ENCODE measurements at places on chromosomes 11 and 22.
A peak's percentile ranks its signal among the peaks of the same experiment; 100 is the strongest.

DNA sequence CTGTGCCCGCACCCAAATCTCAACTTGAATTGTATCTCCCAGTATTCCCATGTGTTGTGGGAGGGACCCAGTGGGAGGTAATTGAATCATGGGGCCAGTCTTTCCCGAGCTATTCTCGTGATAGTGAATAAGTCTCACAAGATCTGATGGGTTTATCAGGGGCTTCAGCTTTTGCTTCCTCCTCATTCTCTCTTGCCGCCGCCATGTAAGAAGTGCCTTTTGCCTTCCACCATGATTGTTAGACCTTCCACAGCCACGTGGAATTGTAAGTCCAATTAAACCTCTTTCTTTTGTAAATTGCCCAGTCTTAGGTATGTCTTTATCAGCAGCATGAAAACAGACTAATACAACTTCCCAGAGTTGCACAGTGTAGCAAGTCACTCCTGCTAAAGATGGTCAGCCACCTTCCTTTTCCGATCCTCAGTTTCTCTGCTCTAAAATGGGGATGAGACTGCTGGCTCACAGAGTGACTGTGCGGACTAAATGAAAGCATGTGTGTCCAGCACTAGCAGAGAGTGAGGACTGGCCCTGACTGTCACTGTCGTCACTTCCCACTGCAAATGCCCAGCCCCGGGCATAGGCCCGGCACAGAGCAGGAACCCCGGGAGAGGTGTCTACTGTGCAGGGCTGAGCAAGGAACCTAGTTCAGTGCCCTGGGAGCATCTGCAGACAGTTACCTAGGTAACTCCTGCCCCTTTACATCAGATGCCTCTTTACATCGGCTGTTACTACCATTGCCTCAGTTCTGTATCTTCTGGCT, 9.5 kb downstream of the TSKU start:
- DNase-seq: no peak

DNA sequence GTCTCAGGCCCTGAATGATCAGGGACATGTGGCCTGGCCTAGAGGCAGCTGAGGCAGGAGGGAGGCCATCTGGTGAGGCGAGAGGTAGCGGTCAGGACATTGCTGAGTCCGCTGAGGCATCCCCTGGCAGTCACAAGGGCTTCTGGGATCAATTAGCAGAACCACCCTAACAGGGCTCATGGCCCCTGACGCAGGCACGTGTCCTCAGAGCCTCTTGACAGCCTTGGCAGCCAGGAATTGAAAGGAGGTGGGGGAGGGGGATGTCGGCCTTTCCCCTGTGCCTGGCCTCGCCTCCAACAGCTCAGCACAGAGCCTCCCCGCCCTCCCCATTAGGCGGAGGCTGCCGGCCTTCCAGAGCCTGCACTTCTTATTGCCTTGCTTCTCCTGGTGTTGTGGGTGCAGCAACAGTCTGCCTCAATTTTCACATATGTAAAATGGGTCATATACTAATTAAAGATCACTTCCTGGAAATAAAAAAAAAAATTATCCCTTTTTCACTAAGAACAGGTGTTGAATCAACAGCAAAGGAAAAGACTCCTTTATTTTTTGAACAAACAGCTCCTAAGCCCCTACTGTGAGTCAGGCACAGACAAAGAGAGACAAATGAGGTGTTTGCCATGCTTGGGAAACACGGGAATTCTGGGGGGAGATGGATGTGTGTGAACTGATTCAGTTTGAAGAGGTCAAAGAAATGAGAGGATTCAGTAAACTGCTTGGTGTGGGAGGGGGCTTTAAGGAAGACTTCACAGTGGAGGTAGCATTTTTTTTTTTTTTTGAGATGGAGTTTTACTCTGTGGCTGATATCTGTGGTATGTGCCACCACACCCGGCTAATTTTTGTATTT, 55.3 kb downstream of the NFAM1 start:
- no peak for DNase-seq

DNA sequence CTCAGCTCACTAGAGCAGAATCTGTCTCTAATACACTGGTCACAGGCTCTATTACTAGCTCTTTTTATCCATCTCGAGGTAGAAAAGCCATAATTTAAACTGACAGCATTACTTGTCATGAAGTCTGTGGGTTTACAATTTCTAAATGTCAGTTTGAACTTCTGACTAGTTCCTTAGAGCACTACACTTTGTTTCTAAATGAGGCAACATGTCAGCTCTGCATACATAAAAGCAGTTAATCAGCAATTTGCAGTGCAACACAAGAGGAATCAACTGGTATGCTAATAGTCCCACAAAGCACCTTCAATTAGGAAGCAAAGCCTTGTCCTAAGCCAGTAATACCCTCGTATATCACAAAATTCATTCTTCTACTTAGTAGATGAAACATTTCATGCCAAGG, 321.3 kb downstream of the TTC28 start:
- no peak for DNase-seq

- DNase-seq: no peak
These were observed 4.9 kb downstream of the PTDSS2 start for GRCh38 chr11:454801-455565.

DNA sequence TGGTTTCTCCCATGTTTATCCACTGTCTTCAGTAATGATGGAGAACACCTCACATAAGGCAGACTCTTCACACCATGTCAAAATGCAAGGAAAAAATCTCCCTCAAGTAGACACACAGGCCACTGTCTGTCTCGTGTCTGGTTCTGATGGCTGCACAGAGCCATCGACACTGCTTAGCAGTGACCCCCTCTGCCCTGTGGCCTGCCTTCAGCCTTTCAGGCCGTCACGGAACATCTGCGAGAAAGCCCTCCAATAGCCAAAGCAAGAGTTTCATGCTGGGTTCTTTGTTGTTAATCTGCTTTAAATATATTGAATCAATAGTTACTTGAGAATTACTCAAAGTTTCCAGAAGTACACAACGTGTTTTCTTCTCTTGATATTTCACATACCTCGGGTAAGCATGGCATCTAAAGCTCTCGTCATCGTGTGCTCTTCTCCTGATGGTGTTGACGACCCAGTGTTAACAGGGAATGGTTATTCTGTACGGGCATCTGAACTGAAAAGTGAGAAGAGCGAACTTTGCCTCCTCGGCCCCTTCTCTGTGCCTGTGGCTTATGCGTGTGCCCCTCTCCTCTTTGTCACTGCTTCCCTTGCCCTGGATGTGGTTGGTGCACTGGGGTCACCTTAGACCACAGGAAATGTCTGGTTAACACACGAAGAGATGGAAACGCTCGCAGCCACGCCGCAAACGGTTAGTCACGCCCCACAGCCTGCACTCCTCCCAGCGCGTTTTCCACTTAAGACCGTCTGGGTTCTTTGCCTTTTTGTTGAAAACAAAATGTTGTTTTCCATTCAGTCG, 33.4 kb upstream of the CTTN start:
- peak; percentile 37 for DNase-seq

DNA sequence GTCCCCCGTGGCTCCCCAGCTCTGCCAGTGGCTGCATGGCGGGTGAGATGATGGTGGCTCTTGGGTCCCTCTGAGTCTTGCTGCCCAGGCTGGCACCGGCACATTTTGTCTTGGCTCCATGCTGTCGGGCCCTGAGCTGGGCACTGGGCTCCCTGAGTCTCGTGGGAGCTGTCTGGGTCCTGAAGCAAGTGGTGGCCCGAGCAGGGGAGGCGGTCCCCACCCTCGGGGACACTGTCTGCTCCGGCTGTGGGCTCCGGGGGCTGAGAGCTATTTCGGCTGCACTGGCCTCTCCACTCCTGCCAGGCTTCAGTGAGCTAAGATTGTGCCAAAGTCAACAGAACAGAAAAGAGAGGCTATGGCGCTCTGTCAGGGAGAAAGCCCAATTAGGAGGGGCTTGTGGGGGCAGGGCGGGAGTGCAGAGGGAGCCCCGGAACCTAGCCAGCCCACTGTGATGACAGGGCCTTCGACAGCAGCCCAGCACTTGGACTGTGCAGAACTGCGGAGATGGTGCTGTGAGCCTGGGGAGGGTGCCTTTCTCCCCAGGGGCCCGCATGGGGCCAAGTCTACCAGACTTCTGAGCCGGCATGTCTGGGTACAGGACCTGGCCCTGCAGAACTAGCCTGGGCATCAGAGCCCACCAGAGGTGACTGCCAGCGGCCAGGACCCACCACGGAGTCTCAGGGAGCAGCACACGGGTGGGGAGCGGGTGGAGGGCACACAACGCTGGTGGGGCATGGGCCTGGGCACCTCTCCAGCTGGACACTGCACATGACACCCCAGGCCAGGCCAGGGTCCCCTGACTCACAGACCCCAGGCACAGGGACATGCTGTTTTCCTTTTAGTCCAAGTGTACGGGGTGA, 38.0 kb downstream of the RTN4R start:
- no peak for DNase-seq

Data from stimulated activated CD4-positive, alpha-beta T cell treated with anti-CD3 and anti-CD28 coated beads, Interleukin-1b, Interleukin-23, amount 100 ng/mL, for 24 hours (primary cell).